ENCODE measurements at places on chromosomes 13 and 19.

DNA sequence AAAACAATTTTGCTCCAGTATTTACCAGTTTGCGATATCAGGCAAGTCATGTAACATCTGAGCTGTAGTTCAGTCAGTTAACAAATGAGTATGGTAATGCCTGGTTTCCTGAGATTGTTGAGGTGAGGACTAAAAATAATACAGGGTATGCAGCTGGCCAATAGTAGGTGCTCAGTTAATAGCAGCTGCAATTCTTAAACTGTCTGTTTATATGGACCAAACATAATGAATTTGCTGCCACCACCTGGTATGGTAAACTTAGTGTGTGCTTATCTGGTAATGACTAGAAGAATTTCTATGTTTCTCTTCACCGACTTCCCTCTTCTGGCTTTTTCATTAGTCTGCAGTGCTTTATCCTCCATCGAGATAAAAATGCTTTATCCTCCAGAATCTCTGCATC is 9.1 kb downstream of the ZMYM2 start:
- no peak for DNase-seq

GRCh38 chr13:91347996-91348905 is 764 bp downstream of the MIR17HG start:
- no peak for DNase-seq

- peak; percentile 56 for DNase-seq
These were observed 51.8 kb downstream of the CCDC70 start for GRCh38 chr13:51913421-51914136.

DNA sequence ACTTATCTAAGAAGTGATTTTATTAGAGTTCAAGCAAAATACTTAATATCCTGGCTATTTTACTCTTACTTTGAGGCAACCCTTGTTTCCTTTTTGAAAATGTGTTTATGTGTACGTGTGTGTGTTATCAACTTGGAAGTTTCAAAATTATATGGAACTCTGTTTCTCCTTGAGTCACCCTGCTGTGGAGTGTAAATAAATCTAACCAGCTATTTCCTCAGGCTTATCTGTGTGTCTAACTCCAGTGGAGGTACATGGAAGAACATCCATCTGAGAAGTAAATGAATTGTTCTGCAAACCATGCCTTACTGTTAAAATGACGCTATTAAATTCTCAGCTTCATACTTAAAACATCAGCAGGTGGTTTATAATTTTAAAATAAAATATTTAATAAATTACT is 583.4 kb upstream of the SLITRK5 start:
- DNase-seq, result no peak

All from NCI-H2227 treated with DMSO at 0.1 percent for 48 hours (cell line).